ENCODE measurements at places on chromosomes 1 and 21.
A peak's percentile ranks its signal among the peaks of the same experiment; 100 is the strongest.

DNA sequence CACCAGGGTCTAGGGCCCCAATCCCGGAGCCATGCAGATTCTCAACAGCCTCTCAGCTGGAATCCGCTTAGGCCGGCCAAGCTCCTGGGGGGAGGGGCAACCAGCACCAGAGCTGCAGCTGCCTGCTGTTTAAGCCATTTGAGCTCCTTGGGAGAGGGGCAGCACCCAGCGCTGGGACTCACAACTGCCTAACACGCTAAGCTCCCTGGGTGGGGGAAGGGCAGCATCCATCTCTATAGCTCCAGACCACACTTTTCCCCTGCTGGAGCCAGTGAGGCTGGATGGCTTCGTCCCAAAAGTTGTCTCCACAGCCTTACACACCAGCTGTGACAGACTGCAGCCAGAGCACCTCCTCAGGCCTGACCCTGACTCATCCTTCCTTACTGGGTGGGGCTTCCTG, 6.9 kb upstream of the PTGFR start:
- no peak for DNase-seq

- DNase-seq, result no peak
These were observed 186.7 kb downstream of the TOMM20 start for GRCh38 chr1:234942012-234942332.

- DNase-seq, result peak; percentile 9
These were observed at the start of gene SNX7 for GRCh38 chr1:98661544-98662355. SNX7 (plus strand) TSS chr1:98661721; CDS start chr1:98661732, 11 bp downstream.

DNA sequence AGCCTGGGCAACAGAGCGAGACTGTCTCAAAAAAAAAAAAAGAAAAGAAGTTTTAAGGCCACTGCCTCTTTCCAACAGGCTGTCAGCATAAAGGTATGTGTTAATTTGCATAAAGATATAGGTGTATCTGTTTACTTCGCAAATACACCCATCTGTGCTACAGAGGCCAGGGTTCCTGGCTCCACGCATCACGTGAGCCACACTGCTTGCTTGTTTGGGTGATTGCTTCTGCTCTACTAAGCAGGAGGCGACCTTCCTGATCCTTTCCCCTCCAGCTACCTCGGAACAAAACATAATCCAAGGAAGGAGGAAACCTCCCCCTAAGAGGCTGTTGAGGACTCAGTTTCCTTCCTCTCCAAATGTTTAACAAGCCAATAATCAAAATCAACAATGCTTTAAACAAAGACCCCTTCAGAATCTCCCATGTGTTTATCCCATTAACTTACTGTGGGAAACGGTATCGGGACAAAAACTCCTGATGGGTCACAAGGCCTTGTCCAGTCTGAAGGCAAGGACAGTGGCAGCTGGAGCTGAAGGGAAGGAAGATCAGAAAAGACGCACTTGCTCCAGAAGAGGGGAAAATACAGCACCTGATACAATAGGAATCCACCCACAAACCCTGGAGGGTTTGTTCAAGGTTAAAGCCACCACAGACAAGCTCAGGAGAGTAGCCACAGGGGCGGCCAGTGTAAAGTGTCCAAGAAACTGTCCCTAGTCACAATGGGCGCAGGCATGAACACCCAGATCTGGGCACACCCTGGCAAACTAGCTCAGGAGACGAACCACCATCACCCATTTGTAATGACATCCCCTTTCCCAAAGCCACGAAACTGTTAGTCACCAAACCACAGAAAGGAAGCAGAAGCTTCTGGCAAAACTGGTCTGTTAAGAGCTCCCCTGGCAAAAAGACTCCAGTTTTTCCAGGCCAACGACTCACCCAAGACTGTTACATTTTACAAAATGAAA, 17.2 kb downstream of the CTNNBIP1 start:
- DNase-seq, result no peak

GRCh38 chr1:217747156-217747769, 116.1 kb downstream of the SPATA17 start:
- no peak for DNase-seq

DNA sequence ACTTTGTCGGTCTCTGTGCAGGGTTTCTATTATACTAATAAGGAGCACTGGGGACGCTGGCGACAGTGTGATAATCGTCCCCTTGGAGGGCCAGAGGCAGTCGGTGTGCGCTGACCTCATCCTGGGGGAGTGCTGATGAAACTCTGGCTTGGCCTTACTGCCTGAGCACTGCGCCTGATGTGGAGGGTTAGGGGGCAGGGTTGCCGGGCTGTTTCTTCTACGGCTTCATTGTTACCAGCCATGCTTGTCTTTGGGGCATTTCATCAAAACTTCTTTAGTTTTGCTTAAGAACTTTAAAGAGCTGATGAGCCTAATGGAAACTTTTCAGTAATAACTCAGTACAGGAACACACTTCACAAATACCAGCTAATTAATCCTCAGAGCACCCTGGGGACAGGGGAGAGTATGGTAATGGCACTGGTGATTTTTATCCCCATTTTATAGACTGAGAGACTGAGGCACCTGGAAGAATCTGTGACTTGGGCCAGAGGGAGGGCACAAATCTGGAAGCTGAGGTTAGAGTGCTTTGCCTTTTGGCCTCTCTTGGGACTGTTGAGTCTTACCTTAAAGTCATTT, 81.8 kb downstream of the PEX14 start:
- DNase-seq, result no peak

GRCh38 chr1:243483952-243484351, 228.1 kb downstream of the SDCCAG8 start:
- DNase-seq, result no peak

DNA sequence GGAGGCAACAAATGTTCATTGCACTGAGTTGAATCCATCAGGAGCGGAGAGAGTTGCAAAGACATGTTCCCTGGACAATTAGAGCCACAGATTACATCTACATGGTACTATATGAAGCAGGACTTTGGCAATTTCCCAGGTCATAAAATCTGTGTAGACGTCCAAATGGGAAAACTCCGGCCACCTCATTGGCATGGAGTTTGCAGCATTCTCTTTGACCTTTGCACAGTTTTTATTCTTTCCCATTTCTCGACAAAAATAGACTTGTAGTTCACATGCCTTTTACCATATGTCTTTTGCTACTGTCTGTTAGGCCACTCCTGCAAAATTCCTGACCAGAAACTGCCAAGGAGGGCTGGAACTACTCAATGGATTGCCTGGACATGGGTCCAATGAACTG, 48.2 kb downstream of the UBE2T start:
- no peak for DNase-seq

- no peak for DNase-seq
These were observed 3.7 kb upstream of the FABP3 start for GRCh38 chr1:31376375-31377134.

DNA sequence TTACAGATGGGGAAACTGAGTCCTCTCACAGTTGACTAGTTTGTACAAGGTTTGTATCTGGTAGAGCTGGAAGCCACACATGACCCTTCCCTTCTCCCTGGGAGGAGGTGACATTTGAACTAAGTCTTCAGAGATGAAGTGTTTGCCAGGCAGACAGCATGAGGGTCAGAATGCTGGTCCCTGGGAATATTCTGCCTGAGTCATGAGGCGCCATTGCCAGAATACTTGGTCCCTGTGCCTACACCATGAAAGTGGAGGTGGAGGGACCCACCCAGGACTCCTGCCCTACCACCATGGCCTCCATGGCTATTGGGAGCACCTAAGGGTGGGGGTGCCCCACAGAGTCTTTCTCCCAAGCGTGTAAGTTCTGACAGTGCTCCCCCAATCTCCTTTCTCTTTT, 7.0 kb downstream of the RPS6KA1 start:
- no peak for DNase-seq

Data from activated naive CD4-positive, alpha-beta T cell treated with Interleukin-2 at 50 U/mL for 16 hours (primary cell).